ENCODE measurements at places on chromosomes 7 and 10.

DNA sequence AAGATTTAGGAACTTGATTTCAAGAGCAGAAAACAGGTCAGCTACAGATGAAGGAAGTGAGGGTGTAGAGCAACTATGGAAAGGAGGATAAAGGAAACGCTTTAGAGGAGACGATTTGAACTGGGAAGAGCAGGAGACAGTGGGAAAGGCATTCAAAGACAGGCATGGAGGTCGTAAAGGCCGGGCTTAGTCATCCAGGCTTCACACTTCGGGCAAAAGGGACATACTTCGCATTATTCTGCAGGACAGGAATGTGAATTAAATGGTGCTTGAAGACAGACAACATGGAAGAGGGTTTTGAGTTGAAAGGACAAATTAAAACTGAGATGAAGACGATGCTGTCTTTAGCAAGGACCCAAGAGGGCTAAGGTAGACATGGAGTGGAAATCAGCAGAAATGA lies 8.1 kb downstream of the FAM171A1 start:
- DNase-seq, result no peak

DNA sequence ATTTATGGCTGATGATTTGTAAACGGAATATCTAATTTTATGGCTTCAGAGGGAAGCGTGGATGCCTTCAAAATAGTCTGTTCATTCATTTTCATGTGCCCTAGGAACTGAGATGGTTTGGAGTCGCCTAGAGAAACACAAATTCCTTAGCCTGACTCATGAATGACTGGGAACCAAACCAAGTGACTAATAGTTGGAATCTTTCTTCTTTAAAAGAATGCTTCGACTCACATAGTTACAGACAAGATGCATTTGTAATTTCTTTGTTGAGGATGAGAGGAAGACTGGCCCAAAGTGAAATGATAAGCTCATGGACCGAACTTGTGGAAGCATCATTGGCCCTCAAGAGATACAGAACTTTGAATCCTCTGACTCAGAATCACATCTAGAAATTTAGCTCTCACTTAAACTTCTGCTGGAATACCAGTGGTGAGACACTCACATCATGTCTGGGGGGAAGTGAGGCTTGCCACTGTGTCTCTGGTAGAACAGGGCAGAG lies 1107.2 kb downstream of the NRG3 start:
- no peak for DNase-seq

- no peak for DNase-seq
These were observed 37.8 kb downstream of the DNAJB12 start for GRCh38 chr10:72316748-72317435.

- DNase-seq, result no peak
These were observed 71.2 kb downstream of the C10orf105 start for GRCh38 chr10:71648254-71648932.

- DNase-seq, result no peak
These were observed 220.6 kb downstream of the GPAM start for GRCh38 chr10:111962951-111963350.

GRCh38 chr7:157547102-157547501 lies 210.3 kb downstream of the DNAJB6 start:
- no peak for DNase-seq

DNA sequence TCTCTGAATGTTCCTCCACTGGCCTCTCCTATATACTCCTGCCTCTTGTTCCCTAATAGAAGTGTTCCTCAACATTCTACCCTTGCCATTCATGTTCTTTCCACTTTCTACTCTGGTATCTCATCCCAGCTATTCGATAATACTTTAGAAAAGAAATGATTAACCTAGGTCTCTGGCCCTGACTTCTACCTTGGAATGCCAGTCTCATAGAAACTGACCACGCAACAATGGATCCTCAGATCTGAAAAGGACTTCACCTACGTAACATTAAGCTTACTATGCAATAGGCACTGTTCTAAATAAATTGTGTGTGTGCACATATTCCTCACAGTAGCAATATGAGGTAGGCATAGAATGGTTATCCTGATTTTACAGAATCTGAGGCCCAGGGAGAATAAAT lies 234.5 kb downstream of the DNAJC1 start:
- DNase-seq, result no peak

DNA sequence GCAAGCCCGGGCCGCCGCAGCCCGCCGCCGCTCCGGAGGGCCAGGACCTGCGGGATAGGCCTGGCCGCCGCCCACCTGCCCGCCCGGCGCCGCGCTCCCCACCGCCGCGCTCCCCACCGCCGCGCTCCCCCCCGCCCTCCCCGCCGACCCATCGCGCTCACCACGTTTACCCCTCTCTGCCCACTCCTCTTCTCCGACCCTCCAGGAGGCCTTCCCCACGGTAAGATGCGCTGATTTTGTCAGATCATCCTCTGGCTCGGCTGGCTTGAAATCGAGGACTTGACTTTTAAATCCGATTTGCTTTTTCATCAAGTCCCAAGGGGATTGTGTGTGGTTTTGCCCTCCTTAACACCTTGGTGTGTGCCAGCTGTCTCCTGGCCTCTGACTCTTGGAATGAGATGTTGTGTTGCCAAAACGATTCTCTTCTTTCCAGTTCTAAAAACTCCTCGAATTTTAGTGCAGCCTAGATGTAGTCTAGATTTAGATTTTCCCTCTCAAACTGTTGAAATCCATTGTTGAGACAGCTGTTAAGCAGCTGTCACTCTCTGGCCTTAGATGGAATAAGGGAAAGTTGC lies 738 bp downstream of the POM121 start:
- DNase-seq, result no peak

GRCh38 chr10:33008499-33009243 lies 50.6 kb upstream of the ITGB1 start:
- peak; percentile 39 for DNase-seq

- DNase-seq, result no peak
These were observed 13.2 kb downstream of the ITGB8 start for GRCh38 chr7:20343941-20344340.

- DNase-seq, result no peak
These were observed 130.7 kb upstream of the ZMIZ1 start for GRCh38 chr10:78937800-78938694.

DNA sequence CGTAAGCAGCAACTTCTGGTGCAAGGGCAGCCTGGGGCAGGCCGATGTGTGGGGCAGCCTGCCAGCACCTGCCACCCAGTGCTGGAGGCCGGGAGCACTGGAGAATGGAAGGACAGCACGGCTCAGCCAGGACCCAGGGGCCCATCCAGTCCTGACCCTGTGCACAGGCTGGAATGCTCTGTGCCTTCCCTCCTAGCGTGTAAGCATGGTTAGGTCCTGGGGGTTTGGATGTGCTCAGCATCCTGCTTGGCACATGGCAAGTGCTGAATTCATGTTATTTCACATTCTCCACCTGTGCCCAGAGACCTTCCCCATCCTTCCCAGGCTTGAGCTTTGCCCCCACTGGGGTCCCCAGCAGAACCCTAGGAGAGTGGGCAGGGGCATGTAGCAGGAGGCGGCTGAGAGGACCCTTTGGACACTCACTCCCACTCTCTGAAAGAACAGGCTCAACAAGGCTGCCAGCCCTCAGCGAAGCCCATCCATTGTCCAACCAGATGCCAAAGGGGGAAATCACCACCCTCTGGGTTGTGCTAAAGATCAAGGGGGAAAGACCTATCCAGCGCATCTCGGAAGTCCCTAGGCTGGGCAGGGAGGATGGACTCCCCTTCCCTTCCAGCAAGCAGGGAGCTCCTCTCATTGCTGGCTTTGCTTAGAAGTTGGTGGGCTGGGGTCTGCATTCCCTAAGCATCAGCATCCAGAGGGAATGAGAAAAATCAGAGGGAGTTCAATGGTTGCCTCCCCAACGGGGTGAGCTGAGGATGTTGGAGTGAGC lies 29.7 kb downstream of the ANXA8 start:
- no peak for DNase-seq

- no peak for DNase-seq
These were observed 20.9 kb downstream of the INSYN2A start for GRCh38 chr10:127175357-127176110.

GRCh38 chr10:47401210-47401609 lies 17.1 kb upstream of the ZNF488 start:
- no peak for DNase-seq

GRCh38 chr7:340200-340937 lies 50.4 kb downstream of the FOXL3 start:
- no peak for DNase-seq

DNA sequence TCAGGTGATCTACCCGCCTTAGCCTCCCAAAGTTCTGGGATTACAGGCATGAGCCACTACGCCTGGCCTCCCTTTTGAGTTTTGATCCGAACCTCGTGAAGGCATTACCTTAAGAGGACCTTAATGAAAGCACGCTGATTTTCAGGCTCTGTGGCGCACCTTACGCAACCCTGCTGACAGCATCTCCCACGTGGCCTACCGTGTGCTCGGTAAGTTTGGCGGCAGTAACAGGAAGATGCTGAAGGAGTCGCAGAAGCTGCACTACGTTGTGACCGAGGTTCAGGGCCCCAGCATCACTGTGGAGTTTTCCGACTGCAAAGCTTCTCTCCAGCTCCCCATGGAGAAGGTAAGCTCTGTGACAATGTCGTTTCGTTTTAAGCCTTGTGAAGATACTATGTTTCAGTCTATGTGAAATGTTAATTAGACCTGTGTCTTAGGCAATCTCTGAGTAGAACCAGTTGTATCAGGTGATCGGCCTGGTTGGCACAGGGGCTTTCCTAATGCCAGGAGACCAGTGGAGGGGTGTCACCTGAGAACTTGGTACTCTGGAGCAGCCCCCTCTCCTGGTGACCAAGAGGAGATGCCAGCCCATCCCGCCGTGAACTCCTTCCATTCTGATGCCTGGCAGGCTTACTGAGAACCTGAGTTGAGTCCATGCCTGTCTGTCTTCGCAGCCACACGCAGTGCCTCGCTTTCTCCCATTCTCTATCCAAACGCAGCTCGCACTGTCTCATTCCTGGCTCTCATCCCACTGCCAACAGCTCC lies 43.5 kb downstream of the TRRAP start:
- no peak for DNase-seq

GRCh38 chr10:102780527-102780808 lies 36.7 kb downstream of the WBP1L start:
- DNase-seq, result no peak

DNA sequence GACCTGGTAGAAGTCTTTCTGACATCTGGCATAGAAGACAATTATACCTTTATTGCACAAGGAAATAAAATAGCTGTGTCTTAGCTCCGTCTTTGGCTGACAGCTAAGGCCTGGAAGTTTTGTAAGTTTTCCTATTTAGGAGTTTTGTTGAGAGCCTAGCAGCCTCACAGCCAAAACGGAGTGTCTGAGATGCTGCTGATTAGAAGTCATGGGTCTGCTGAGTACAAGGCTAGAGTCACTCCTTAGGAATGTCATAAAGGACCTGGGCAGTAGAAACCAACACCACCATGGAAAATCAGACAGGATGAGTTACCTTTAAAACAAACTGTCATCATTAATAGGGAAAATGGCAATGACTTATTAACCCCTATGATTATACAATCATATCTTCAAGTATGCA lies 442.5 kb downstream of the KCNMA1 start:
- DNase-seq, result no peak

GRCh38 chr7:73668886-73669230 lies 1.2 kb downstream of the VPS37D start:
- DNase-seq, result no peak

- DNase-seq, result no peak
These were observed 257.0 kb downstream of the COBL start for GRCh38 chr7:51059504-51060142.

DNA sequence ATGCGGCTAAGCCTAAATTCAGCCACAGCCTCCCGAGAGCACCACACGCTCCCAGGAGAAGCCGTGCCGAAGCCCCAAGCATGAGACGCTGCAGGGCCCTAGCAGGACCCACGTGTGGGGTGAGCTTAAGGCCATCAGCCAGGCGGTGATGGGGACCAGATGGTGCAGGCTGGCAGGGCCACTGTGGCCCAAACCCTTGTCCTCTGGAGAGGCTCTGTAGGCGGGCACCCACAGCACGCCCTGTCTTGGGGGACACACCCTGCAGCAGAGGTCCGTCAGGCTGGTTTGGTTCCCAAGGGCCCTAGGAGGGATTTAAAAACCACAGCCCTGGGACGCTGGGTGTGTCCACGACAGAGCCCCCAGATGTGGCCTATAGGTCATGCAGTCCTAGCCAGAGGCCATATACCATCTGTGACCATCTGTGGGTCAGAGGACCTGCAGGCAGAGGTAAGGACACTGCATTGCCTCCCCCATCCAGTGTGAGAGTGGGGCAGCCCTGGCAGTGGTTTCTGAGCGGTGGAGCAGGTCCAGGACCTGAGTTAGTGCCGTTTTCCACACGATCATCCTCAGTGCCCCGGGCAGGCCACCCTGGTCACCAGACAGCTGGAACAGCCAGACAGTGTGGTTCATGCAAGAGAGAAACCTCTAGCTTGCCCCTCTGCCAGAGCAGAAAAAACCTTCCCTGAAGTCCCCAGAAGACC lies 39.6 kb upstream of the INPP5A start:
- DNase-seq, result no peak

- no peak for DNase-seq
These were observed 365.6 kb upstream of the MGMT start for GRCh38 chr10:129101232-129101980.

- DNase-seq, result no peak
These were observed 117.0 kb downstream of the ADCY1 start for GRCh38 chr7:45691155-45691656.

DNA sequence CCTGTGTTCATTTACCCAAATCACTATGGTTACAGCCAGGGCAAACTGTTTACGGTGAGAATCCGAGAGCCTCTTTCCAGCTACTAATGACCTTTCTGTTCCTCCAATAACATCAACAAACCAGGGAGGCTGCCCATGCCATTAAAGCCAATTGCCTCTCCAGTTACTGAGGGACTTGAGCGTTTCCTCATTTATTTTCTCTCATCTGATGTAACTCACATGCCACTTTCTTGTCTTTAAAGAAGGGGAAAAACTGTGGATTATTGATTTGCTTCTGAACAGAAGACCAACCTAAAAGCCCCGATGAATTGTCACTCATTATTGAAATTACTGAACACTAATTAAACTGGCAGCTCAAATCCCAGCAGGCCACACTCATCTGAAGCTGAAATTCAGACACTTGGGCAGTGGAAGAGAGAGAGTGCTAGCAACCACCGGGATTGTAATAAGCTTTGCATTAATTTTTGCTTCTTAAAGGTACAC lies 595.8 kb upstream of the MKI67 start:
- no peak for DNase-seq

GRCh38 chr10:49803988-49804387 lies 41.9 kb upstream of the OGDHL start:
- DNase-seq, result no peak

DNA sequence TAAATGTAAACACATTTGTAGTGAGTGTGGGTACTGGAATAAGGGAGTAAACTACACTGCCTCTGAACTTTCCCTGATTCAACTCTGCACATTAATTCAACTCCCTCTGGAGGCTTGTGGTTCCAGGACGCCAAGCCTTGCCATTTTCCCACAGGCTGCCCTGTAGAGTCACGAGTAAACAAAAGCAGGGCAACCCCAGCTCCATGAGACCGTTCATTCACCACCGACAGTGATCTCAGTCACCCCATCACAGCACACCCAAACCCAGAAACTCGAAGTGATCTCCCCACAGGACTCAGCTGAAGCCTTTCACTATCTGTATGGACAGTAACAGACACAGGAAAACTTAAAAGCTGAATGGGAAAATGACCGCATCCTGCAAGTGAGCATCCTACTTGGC lies 218.8 kb upstream of the FRMD4A start:
- no peak for DNase-seq
